ENCODE measurements at places on chromosomes 7 and 10. TPM values are rescaled to one million over a fixed set of nuclear protein-coding genes. Genes with fewer than 3 reads are reported as not detected.

- no peaks in the 10 kb centered on the region for H3K27me3 ChIP-seq
- peaks cover 4% of the 10 kb centered on the region for H3K4me1 ChIP-seq
- H3K4me3 ChIP-seq: no peak overlapping the region
- no peaks in the 10 kb centered on the region for H3K36me3 ChIP-seq
Measured at GRCh38 chr7:2903682-2904162, 59.6 kb upstream of the GNA12 start.

- H3K4me3 ChIP-seq: no peak overlapping the region
- peaks cover 8% of the 10 kb centered on the region for H3K4me1 ChIP-seq
- no peak overlapping the region for H3K27ac ChIP-seq
- H3K36me3 ChIP-seq: peaks cover 15% of the 10 kb centered on the region
Measured at GRCh38 chr10:90912174-90912573, 8.7 kb downstream of the ANKRD1 start.

GRCh38 chr10:17668435-17669184 lies 24.7 kb downstream of the STAM start:
- H3K4me3 ChIP-seq: no peak overlapping the region
- H3K27me3 ChIP-seq: no peaks in the 10 kb centered on the region
- H3K36me3 ChIP-seq: peaks cover 3% of the 10 kb centered on the region
- no peak for DNase-seq
- H3K27ac ChIP-seq: no peak overlapping the region
- H3K4me1 ChIP-seq: peaks cover 9% of the 10 kb centered on the region

Gene HHEX
- not detected for total RNA-seq

GRCh38 chr10:69901628-69902505 lies 100.2 kb downstream of the COL13A1 start:
- peak overlapping the region; percentile 25 for H3K4me3 ChIP-seq
- peak; percentile 75 for DNase-seq
- H3K4me1 ChIP-seq: peaks cover 47% of the 10 kb centered on the region
- H3K27ac ChIP-seq: peak overlapping the region; percentile 97
- H3K36me3 ChIP-seq: no peaks in the 10 kb centered on the region

All from neural crest cell (in vitro differentiated cells).